ENCODE measurements at places on chromosomes 1 and 21.

GRCh38 chr1:238753252-238753651, 633.1 kb upstream of the CHRM3 start:
- no peak for DNase-seq

DNA sequence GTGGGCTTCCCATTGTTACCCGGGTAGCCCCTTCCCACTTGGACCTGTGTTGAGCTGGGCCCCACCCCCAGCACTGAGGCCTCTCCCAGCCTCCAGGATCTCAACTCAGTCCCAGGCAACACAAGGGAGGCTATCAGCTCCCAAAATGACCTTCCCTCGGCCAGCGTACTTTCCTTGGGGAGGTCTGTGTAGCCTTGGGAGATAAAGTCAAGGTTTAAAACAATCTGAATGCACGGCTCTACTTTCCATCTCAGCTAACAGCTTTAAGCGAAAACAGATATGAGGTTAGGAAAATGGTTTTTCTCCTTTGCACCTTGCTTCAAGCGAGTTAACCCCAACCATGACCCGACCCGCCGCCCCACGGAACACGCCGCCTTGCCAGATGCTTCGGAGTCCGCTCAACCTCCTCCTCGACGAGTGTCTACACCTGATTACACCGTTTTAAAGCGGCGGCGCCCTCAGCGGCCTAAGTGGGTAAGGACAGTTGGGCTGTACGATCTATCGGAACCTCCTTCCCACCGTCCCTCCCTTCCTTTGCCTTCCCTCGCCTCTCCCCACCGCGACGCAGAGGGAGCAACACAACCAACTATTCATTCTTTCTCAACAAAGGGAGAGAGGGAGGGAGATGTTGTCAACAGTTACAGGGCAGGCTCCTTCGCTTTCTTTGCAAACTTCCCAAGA, 1.1 kb downstream of the BCAR3 start:
- no peak for DNase-seq

DNA sequence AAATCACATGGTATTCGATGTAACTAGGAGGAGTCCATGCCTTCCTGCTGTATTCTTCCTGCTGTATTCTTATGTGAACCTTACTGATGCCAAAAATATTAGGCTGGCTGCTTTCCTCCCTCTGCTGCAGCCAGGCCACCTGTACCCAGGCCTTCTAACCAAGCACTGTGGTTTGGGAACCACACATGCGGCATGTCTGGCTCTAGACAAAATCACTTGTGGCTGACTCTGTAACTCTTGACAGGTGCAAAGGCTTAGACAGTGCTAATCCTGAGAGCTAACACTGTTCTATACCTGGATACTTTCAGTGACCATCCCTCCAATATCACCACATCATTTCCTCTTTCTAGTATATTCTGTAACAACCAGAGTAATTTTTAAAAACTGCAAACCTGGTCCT, 67.7 kb downstream of the PCP4 start:
- DNase-seq, result no peak

- no peak for DNase-seq
Measured at GRCh38 chr1:7878027-7878426, 25.2 kb upstream of the UTS2 start.

DNA sequence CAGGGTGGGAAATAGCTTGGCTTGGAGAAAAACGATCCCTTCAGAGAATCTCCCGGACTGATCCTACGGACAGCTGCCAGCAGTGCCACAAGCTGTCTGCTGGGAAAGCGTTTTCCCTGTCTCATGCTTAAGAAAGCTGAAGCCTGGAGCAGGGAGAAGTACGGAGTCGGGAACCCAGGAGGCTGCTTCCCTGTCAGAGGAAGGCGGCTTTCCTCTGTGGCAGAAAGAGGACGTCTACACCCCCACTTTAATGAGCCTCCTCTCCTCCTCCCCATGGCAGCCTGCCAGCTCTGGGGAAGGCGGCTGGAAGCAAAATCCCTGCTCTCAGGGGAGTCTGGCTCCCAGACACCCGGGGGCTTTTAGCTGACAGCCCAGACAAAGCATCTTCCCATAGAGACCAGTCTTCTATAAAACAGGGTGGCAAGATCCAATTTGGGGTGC, 7.3 kb downstream of the KIF21B start:
- peak; percentile 82 for DNase-seq

GRCh38 chr1:157193702-157194391, 55.7 kb upstream of the ETV3 start:
- peak; percentile 77 for DNase-seq

- no peak for DNase-seq
Measured at GRCh38 chr1:47644212-47644573, 206.3 kb downstream of the FOXD2 start.

- DNase-seq, result no peak
Measured at GRCh38 chr1:3000671-3001470, 20.4 kb upstream of the ACTRT2 start.

DNA sequence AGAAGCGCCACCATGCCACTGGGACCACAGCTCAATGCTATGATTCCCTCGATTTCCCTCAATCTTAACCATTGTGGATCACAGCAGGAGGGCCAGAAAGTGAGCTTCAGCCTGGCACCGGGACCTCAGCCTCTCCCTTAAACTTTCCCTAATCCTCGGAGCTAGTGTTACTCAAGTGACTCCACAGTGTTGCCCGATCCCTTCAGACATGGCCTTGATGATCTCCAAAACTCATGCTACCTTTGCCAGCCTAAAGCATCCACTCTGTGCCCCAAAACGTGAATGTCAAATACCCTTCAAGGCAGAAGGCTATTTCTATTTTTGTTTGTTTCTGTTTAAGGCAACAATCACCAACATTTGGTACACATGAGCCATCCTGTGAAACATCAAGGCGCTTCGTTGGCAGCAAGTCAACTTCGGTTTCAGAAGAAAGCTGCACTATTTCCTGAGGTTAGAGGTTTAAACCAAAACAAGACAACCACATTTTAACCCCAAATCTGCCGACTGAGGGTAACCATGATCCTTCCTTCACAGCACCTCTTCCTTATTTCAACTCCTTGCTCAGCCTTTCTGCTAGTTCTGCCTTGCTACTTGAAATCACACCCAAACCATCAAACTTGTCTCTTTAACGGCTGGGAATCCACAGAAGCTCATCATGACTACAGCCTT, 94.4 kb upstream of the KRTAP19-8 start:
- DNase-seq, result no peak

DNA sequence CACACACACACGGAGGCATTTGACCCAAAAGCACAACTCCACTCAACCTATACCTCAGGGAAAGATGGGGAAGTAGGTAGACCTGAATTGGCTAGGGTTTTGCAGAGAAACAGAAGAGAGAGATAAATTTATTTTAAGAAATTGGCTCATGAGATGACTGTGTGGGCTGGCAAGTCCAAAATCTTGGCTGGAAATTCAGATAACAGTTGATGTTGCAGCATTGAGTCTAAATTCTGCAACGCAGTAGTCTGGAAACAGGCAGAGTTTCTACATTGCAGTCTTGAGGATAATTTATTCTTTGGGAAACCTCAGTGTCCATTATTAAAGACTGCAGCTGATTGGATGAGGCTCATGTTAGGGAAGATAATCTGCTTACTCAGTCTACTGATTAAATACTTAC, 4.3 kb upstream of the LCE2B start:
- DNase-seq, result no peak

DNA sequence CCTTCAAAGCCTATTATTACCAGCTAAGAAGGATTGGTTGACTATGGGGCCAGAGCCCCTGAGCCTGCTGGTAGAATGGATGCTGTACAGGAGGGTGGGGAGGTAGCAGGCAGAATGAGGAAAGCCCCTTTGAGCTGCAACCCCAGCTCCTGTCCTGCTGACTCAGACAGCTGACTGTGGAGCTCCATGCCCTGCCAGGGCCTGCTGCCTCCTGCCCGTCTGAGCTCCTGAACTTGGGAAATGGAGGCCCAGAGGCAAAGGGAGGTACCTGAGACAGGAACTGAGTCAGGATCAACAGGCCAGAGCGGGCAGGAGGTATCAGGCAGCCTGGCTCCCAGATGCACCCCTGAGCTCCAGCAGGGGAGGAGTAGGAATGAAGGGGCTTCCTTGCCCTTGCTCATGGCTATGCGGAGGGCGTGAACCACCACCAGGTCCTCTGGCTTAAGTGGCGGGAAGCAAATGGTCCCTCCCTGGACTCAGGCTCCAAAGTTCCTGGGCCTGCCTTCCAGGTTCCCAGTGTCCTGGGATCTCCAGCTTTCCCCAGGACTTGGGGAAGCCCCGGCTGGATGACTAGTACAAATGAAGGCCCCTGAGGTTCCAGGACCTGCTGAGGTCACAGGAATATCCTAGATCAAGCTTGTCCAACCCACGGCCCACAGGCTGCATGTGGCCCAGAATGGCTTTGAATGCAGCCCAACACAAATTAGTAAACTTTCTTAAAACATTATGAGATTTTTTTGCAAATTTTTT, 3.9 kb upstream of the SFN start:
- DNase-seq, result no peak

- no peak for DNase-seq
Measured at GRCh38 chr1:162666006-162666645, 33.9 kb downstream of the DDR2 start.

DNA sequence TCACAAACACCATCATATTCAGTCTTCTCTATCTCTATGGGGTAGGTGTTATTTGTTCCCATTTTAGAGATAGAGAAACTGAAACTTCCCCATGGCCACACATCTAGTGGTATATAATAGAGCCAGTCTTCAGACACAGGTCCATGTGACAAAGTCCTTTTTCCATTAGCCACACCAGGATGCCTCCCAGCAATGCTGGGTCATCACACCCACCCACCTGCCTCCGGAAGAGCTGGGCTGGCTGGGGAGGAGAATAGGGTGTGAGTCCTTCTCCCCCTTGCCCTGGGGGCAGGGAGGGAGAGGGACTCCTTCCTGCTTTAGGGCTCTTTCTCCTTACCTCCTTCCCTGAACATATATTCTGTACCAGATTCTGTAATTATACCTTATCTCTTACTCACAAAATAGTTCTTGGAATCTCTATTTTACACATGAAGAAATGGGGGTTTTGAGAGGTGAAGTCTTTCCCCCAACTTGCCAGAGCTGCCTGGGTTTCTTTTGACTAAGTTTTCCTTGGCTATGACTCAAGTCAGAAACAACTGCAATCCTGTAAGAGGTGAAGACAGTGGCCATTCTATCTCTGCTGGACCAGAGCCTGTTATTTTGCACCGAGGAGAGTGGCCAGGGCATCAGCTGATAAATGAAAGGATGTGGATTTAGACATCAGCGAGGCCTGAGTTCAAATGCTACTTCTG, 30.0 kb downstream of the SOX13 start:
- no peak for DNase-seq

DNA sequence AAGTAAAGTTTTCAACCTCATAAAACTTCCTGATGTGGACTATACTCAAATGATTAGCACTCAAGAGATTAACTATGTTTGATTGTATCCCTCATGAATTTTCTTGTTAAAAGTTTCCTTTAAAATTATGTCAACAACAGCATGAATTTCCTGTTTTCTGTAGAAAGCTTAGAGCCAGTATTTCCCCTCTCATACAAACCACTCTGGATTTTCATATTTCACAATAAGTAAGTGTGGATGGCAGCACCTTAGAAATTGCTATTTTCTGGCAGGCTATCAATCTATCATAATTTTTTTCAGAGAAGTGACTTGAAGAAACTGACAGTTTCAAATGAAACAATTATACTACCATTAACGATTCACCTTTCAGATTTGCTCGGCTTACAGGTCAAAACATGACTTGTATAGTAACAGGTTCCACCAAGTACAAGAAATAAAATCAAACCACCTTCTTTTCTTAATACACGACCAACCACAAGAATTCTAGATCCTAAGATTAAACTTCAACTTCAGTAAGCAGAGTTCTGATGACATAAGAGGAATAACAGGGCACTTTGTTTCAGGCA, 20.8 kb downstream of the ELK4 start:
- no peak for DNase-seq

DNA sequence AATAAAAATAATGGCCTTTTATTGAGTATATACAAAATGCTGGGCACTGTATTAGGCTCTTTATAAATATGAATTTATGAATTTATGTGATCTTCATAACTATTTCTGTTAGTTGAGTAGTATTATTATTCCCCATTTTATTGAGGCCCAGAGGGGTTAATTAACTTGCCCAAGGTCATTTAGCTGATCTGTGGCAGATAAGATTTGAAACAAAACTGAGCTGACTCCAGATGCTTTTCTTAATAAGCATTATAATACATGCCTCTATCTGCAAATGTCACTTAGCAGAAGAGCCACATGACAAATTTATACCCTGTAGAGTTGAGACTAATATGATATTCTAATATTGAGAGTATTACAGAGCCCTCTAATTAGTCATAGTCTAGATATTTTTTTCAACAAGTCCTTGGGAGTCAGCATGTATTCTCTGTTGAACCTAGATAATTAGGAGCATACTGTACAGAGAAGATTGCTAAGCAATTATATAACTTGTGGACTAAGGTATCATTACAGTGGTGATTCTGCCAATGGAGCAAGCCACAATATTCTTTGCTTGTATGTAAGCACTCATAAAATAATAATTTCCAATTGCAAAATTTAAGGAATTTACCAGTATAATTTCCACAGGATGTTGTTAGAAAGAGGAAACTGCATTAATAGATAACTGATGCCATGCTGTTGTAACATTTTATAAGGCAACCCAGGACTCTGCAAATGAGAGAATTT, 112.0 kb downstream of the LRRC40 start:
- peak; percentile 83 for DNase-seq

- DNase-seq, result no peak
Measured at GRCh38 chr1:243256590-243256989, 749 bp downstream of the SDCCAG8 start.

DNA sequence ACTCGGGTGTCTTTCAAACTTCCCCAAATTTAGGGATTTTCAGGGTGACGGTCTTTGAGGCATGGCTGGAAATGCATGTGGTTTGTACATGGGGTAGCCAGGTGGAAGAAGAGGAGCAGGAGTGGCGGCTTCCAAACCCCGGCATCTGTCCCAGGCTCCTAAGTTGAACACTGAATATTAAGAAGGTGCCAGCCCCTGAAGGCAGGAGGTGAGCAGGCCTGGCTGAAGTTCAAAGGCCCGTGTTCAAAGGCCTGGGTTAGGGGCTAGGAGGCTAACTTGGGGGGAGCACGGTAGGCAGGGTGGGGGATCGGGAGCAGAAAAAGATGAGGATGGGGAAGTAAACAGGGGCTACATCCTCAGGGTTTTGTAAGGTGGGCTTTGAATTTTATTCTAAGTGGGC, 42.8 kb downstream of the ELK4 start:
- DNase-seq, result no peak

DNA sequence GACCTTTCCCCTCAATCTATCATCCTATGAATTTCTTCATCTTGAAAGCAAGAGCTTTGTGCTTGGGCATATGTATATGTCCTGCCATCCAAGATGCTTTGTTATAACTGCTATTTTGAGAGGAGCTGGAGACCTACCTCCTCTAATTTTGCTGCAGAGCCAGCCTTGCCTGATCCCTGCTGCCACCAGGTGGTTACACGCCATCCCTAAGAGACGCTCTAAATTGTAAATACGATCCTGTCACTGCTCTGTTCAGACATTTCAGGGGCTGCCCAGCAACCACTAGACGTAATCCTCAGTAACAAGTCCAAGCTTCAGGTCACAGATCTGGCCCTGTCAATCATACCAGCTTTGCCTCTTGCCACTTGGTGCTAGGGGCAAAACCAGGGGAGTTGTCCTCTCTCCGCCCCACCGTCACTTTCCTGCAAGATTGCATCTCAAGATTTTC, 32.9 kb downstream of the GPA33 start:
- DNase-seq, result peak; percentile 93

Data from NCI-H1105 treated with DMSO at 0.1 percent for 48 hours (cell line).